ENCODE measurements at places on chromosomes 11 and 22. TPM values are rescaled to one million over a fixed set of nuclear protein-coding genes. Genes with fewer than 3 reads are reported as not detected.

GRCh38 chr11:7787239-7787638 lies 9.5 kb downstream of the OR5P2 start:
- DNase-seq, result no peak

The GLYATL1 gene
- 0.20 TPM for polyA plus RNA-seq

The TRIM49 gene
- polyA plus RNA-seq, result not detected

The DSCAML1 gene
- polyA plus RNA-seq, result not detected

DNA sequence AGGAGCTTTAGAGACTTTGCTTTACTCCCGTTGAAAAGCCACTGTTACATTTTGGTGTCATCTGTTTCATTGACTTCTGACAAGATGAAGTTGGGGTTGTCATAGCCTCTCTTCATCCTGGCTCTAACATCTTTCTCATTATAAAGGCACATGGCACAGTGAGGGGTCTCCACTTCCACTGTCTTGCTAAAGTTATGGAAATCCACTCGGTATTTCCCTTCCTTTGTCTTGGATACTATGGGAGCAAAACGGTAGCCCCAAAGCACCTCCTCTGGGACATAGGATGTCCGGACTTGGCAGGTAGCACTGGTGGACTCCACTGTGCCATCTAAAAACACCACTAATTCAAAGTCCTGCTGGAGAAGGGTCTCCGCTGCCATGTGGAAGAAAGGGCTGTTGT lies 28.0 kb downstream of the KCNJ1 start:
- DNase-seq, result no peak

The HORMAD2 gene
- not detected for polyA plus RNA-seq

GRCh38 chr11:82577246-82577645 lies 156.4 kb downstream of the FAM181B start:
- DNase-seq, result no peak

The OR2AT4 gene
- polyA plus RNA-seq, result not detected

DNA sequence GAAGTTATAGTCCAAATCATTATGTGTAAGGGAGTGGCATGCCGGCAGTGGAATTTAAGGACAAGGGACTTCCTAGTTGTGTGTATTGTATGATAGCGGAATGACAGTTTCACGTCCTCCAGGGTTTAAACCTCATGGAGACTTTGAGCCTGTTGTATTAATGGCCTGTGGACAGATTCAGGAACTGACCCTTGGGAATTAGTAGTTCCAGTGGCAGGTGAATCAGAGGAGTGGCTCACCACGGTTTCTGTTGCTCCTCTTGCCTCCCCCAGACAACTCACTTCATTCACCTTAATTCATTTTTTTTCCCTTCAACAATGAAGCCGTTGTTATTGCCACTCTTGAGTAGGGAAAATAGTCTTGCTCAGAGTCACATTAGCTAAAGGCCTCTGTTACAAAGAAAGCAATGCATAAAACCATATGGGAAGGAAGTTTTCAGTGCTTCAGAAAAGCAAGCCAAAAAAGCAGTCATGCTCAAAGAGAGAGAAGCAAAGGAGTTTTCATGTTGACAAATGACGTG lies 22.6 kb downstream of the AMOTL1 start:
- DNase-seq, result no peak

The TCN1 gene
- 0.16 TPM for polyA plus RNA-seq

- peak; percentile 51 for DNase-seq
These were observed 15.8 kb upstream of the SIK2 start for GRCh38 chr11:111586388-111586831.

DNA sequence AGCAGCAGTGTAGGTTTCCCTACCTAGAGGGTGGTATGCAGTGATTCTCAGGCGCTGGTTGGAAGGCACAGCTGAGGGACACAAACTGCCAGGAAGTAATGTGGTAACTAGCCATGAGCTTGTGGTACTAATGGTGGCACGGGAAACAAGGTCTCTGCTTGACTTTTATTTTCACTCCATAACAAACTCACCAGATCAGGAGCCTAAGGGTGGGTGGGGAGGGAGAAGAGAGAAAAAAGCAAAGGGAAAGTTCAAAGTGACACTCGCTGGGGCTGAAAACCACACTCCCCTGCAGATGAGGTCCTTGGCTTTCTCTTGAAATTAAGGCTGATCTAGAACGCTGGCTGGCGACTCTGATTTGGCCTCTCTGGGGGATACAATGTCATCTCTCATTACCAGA lies 22.0 kb downstream of the TRAF6 start:
- DNase-seq, result no peak

All from foreskin keratinocyte (primary cell).